Foreskin keratinocyte (primary cell): ENCODE measurements at places on chromosomes 16 and 17.
A peak's percentile ranks its signal among the peaks of the same experiment; 100 is the strongest.

GRCh38 chr16:61968242-61969076 lies 67.8 kb downstream of the CDH8 start:
- DNase-seq: no peak

DNA sequence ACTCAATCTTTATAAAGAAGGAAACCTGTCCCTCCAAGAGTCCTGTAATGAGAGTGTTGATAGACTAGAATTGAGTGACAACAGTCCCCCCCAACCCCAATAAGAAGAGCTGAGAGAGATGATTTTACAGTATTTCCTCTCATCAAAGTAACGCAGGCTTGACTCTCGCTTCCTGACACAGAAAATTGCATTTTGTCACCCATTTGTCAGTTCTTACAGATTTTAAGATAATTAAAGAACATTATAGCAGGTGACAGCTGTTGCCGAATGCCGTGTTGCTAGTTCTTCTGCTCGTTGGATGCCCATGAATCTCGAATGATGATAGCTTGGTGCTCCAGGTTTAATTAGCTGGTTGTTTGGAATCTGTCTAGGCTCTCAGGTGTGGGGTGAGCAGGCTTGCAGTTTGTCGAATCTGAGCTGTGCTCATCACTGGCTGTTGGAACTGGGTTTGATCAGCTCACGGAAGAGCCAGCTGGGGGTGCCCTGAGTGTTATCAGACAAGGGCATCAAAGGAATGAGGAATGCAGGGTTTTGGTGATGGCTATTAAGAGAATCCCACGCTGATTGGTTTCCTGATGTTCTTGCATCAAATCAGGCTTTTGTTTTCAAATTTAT lies 84.8 kb upstream of the CPHXL start:
- no peak for DNase-seq

GRCh38 chr17:64017381-64017980 lies 3.0 kb downstream of the ICAM2 start:
- DNase-seq: no peak

DNA sequence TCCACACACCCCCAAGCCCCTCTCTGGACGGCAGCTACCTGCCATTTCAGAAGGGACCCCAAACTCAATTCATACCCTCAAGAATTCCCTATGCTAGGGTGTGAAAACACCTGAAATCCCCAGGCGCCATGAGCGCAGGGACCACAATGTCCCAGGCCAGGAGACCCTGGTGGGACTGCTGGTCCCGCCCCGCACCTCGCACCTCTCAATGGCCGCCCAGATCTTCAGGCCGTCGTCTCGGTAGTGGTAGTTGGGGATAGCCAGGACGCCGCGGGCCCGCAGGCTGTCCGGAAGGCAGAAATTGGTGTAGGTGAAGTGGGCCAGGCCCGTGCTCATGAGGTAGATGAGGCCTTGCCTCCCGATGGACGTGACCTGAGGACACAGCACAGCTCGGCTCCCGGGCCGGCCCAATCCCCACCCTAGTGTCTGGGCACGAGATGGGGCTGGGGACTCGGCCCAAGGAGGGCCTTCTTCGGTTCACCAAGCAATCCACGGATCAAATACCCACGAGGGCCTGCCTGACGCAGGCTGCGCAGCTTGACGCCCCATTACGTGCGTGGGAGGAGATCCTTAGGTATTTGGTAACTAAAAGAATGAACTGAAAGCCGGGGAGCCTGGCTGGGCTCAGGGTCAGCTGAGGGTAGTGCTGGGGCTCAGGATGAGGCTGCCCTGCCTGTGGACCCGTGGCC lies 9.2 kb downstream of the ALOXE3 start:
- no peak for DNase-seq

DNA sequence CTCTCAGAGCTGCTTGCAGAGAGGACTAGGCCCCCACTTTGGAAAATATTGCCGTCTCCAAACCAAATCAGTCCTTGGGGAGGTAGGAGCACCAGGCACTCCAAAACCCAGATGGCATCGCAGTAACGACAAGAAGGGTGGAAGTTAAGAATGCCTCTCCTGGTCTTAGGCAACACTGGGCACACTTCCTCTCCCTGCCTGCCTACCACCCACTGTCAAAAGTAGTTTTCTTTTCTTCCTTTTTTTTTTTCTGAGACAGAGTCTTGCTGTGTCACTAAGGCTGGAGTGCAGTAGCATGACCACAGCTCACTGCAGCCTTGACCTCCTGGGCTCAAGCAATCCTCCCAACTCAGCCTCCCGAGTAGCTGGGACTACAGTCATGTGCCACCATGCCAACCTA lies 47.2 kb downstream of the SRL start:
- DNase-seq: no peak

DNA sequence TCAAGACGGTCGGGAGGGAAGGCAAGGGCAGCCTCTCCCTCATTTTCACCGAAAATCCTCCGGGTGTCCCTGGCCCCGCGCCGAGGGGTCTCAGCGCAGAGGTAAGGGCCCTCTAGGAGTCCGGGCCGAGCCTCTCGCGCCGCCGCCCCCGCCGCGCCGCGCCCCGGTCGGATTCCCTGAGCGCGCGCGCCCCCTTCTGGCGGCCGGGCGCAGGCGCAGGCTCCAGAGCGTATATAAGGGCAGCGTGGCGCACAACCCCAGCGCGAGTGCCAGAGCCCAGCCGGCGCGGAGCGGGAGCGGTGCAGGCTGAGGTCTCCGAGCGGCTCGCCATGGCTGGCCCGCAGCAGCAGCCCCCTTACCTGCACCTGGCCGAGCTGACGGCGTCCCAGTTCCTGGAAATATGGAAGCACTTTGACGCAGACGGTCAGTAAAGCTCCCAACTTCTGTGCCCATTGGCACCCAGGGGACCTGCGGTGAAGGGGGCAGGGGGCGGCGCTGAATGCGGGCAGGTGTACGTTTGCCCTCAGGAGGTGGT lies at the start of gene CALB2:
Gene CALB2 (plus strand): TSS at position 260 of the 535 bp plus-strand sequence. CDS start 70 bp downstream, at position 330.
- DNase-seq: no peak

DNA sequence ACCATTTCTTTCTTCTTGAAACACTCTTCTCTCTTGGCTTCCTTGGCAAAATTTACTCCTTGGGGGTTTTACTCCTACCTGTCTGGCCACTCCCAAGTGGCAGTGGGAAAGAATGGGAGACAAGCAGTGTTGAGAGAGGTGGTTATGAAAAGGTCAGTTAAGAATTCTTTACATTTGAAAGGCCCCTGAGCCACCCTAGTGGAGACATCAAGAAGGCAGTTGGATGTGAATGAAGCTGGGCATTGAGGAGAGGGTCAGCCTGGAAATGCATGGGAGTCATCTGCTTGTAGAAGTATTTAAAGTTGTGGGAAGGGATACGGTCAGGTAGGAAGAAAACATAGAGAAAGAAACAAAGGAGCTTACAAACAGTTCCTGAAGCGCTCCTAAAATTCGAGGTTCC lies 42.3 kb upstream of the CCNF start:
- DNase-seq: no peak

DNA sequence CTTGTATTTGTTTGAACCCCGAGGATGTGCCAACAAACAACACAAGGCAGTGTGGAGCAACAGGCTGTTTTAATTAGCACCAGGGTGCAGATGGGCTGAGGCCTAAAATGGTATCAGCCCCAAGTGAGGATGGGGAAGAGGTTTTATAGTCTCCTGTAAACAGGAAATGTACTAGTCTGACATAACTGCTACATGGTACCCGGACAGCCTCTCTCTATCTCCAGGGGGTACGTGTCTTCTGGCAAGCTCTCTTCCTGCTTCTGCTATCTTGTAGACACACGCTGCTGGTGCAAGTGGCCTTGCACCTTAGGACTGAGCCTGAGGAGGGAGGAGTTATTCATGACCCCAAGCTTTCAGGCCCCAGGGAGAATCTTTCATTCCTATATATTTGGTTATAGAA lies 2451.0 kb downstream of the TP53TG3F start:
- no peak for DNase-seq

GRCh38 chr16:1057252-1057932 lies 15.2 kb upstream of the SSTR5 start:
- DNase-seq: no peak

- DNase-seq: peak; percentile 78
These were observed 30.2 kb downstream of the XPO6 start for GRCh38 chr16:28181515-28181914.

DNA sequence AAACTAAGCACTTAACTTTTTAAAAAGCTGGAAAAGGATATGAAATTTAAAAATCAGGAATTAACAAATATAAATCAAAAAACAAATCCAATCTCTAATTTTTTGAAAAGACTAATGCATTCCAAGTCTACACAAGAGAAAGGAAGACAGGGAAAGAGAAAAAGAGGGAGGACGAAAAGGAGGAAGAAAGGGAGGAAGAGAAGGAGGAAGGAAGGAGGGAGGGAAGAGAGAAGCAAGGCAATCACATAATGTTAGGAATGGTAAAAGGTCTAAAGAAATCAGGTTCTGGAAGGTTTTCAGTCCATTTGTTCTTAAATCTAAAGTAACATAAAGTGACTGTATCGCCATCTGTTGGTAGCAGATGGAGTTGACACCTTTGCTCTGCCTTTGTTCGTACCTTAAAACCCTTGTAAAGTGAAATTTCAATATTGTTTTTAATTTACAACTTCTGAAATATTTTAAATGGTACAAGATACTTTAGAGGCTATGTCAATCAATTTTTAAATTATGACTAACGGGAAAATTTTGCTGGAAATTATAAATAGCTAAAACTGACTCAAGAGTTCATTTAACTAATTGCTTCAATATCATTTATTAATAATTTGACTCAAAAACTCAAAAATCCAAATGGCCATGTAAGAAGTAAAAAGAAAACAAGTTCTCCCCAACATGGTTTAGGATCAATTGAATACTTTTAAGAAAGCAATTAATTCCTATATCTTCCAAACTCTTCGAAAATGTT lies 20.4 kb upstream of the CDYL2 start:
- no peak for DNase-seq

DNA sequence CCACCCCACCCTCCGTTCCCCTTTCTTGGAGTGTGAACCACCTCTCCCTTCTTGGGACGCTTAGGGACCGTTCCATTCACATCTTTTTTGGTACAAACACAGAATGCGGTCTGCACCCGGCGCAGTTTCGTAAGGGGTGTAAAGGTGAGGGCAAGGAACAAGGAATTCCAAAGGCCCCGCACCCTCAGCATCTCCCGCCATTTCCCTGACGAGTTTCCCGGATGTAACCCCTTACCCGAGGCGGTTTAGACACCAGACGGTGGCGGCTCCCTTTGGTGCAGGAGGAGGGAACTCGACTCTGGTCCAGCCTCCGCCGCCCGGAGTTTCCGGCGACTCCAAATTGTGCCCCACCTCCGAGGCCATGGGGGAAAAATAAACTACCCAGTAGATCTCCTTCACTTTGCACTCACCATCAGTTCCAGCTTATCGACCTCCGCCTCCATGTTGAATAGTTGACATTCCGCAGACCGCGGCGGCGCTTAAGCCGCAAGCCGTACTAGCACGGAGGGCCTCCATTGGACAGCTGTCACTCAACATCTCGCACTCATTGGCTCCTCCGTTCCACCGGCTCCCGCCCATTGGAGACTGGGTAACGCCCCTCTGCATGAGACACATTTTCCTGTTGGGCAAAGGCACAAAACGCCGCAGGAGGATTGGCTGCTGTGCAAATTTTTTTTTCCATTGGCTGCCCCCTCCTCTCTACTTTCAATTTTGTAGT lies at the start of gene SKA2:
Gene SKA2 (minus strand): TSS at position 466 of the 718 bp plus-strand sequence. CDS start 23 bp downstream, at position 443.
- DNase-seq: peak; percentile 100

DNA sequence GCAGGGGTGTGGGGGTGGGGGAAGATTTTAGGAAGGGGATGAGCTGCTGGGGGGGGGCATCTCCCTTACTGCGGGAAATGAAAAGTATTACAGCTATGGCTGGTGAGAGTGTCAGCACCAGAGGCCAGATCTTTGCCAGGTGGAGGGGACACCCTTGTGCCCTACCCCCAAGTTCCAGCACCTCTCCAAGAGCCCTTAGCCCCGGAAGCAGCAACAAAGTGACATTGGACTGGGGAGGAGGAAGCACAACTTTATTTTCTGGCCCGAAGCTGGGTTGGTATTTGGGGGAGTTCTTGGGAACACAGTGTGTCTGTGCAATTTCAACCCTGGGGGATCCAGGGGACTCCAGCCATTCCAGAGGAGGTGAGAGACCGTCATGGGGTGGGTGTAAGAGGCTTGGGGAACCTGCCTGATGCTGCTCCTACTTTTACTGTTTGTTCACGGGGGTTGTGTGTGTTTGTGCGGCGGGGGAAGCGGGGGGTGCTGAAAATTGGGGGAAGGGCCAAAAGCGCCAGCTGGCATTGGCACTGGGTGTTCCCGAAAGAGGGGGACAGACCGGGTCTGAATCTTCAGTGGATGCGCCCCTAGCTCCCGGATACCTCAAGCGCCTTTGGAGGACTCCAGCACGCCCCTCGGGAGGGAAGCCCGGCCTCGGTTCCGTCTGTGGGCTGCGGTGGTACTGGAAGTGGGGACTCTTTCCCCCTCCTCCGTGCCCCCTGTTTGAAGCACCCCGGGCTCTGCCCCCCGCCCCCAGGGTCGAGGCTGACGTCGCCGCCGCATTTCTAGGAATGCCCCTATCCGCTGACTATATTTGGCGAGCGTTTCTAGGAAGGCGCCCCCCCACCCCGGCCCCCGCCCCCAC lies 230.3 kb downstream of the MRTFB start:
- DNase-seq: no peak
